Memory B cell (primary cell): ENCODE measurements at places on chromosomes 3 and 15.

- DNase-seq = no peak
These were observed 969.4 kb downstream of the PLOD2 start for GRCh38 chr3:145191543-145191942.

DNA sequence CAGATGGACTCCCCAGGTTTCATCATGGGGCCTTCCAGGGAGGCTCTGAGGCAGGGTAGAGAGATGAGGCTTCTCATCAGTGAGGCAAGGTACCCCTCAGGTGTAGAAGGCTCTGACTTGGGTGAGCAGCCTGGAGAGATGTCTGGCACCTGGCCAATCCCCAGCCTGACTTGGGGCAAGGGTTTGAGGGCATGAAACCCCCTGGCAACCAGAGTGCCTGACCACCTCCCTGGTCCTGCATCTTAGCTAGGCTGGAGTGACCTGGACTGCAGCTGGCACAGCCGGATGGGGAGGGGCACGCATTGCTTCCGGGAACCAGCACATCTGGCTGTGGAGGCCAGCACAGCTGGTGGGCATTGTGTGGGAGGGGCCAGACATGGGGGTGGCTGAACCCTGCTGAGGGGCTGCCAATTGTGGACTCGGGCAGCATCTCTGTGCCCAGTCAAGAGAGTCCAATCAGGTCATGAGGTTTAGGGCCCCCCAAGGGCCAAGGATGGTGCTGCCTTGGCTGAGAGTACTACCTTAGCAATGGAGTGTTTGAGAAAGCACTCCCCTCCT, 1.9 kb downstream of the ZBTB47 start:
- no peak for DNase-seq

DNA sequence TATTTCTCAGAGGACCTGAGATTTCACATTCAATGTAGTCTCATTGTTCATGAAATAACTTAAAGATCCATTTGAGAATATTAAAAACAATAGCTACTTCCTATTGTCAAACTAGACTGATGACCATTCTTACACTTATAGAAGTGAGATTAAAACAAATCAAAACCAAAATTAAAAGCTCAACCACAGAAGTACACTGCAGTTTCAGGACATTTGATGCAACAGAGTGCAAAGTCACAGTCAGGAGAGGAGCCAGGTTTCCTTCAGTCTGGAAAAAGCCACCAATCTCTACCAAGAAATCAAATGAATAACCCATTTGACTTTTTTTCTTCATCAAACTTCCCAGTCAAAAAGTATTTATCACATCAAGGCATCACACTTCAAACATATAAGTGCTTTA, 5.5 kb downstream of the CCPG1 start:
- no peak for DNase-seq

GRCh38 chr3:47404955-47405790, 24.4 kb downstream of the PTPN23 start:
- no peak for DNase-seq

- DNase-seq = no peak
These were observed 112.6 kb downstream of the FBN1 start for GRCh38 chr15:48532946-48533345.

GRCh38 chr15:88399021-88399685, 68.0 kb downstream of the MRPL46 start:
- no peak for DNase-seq
